ENCODE measurements at places on chromosomes 1 and 21. TPM values are rescaled to one million over a fixed set of nuclear protein-coding genes. Genes with fewer than 3 reads are reported as not detected.

Gene KCNJ9
- not detected for total RNA-seq

DNA sequence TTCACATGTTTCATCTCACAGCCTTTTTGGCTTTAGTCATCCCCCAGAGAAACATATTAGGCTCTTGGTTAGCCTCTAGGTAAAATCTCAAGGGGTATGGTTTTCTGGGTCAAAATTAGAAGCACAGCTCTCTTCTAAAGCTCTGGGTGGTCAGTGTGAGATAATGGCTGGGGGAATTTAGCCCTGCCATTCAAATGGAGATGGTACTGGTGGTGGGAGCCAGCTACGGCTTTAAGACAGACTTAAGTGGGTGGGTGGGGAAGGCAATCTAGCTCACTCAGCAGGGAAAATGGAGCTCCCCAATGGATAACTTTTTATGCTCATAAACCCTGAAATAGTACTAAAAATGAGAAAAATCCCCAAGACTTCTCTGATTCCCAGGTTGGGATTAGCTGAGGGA lies 5.7 kb downstream of the TEX38 start:
- DNase-seq = no peak

Gene MAP3K6
- 7.4 TPM for total RNA-seq

DNA sequence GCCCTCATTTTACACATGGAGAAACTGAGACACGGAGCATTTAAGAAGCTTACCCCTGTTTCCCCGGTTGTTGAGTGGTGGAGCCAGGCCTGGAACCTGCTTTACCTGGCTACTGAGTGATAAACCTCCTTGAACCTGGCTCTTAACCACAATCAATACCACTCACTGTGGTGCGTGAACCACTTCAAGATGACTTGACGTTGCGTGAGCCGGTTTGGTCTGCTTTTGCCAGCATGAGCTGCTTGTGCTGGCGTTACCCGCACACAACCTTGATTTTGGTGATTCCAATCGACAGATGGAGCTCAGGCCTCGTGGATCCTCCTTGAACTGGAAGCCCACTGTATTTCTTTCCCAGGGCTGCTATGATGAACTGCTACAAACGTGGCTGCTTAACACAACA lies 6.1 kb upstream of the TINAGL1 start:
- DNase-seq = no peak

Data from activated CD8-positive, alpha-beta memory T cell treated with anti-CD3 and anti-CD28 coated beads, Interleukin-2, amount 10 ng/mL, durations not matched to agents 7 days and 5 days (primary cell).